ENCODE measurements at places on chromosomes 16 and 17.

- no peak for ATAC-seq
These were observed 55.4 kb downstream of the SOCS1 start for GRCh38 chr16:11200592-11200991.

DNA sequence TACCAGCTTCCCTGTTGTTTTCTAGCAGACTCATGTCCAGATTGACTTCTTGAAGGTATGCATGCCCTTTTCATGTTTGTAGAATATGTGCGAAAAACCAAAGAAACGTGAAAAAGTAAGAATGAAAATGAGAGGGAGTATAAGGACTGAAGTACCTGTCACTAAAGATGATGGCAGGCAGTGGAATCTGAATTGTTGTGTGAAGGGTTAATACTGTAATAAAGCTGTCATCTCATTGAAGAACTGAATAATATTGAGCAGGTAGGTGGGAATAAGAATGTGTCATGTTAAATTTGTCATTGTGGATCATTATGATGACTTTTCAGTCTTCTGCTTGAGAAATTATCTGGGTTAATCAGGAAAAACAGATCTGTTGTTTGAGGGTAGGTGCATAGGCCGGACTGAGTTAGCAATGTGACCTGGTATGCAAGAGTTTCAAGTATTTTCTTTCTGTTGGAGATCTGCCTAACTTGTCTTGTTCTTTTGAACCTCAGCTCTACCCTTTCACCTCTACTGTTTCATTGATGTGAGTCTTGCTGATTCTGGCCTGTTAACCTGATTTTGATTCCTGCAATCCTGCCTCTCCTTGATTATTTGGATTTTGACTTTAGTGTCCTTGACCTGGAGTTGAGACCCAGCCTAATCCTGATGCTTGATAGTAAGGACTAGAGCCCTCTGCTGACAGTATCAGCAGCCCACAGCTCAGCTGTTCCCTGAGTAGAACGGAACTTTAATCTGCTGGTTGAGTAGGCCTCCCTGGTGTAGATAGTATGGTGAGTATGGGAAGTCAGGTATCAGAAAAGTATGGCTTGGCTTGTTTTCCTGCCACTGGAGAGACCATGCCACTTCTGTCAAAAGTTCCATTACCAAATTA, 64.6 kb downstream of the MAP2K4 start:
- ATAC-seq: no peak

- ATAC-seq: no peak
These were observed 57.7 kb downstream of the DNAH3 start for GRCh38 chr16:21092951-21093350.

- ATAC-seq: no peak
These were observed 226.5 kb downstream of the SLC39A11 start for GRCh38 chr17:72865954-72866353.

- ATAC-seq: no peak
These were observed 143.7 kb downstream of the CDH8 start for GRCh38 chr16:61892531-61892930.

DNA sequence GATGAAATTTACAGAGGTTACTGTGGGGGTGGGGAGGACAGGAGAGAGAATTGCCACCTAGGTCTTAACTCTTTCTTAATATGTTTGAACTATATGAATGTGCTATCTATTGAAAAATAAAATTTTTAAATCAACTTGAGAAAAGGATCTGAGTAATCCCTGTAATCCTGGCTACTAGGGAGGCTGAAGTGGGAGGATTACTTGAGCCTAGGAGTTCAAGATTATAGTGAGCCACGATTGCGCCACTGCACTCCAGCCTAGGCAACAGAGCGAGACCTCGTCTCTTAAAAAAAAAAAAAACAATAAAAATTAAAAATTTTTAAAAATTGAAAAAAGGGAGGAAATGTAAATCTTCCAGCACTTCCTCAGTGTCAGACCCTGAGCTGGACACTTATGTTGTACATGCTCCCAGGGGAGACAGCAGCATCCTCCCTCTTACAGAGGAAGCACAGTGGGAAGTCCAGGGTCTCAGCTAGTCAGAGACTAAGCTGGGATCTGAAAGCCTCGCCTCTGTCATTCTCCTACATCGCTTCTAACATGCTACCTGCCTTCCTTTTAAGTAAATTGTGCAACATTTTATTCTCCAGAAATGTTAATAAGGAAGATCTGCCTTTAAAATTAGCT, 21.9 kb downstream of the PMM2 start:
- ATAC-seq: no peak

DNA sequence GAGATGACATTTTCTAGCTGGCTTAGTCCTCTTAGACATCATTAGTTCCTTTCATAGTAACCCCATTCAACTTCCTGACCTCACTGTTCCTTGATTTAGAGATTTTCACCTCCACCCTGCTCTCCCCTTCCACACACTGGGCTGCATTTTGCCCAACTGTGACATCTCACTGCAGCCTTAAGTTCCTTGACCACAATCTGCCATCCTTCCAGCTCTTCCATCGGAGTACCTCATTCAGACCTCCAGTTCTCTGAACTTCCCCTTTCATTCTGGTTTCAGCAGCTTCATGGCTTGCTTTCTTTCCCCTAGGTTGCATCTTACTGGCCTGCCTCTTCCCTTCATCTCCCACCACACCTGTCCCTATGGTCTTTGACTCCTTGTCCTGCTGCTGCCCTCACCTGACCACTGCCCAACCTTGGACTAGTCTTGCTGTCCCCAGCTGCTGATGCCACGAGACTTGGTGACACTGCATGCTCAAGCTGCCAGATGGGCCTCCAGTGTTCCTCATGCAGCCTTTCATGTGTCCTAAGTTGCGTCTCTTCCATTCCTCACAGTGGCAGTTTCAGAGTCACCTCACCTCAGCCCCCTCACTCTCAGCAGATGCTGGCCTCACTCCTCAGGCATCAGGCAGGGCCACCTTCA, 40.8 kb downstream of the NUP88 start:
- ATAC-seq: no peak

DNA sequence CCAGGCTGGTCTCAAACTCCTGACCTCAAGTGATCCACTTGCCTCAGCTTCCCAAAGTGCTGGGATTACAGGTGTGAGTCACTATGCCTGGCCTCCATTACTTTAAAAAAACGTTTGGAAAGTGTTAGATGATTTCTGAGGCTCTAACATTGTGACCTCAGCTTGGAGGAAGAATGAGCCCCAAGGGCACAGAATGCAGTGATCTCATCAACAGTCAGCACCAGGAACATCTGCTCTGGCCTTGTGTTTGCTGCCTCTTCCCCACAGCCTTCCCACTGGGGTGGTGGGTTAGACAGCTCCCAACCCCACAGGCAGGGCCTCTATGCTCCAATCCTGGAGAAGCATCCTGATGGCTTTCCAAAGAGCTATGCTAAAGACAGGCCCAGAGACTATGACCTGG, 37.7 kb upstream of the SREBF1 start:
- no peak for ATAC-seq

DNA sequence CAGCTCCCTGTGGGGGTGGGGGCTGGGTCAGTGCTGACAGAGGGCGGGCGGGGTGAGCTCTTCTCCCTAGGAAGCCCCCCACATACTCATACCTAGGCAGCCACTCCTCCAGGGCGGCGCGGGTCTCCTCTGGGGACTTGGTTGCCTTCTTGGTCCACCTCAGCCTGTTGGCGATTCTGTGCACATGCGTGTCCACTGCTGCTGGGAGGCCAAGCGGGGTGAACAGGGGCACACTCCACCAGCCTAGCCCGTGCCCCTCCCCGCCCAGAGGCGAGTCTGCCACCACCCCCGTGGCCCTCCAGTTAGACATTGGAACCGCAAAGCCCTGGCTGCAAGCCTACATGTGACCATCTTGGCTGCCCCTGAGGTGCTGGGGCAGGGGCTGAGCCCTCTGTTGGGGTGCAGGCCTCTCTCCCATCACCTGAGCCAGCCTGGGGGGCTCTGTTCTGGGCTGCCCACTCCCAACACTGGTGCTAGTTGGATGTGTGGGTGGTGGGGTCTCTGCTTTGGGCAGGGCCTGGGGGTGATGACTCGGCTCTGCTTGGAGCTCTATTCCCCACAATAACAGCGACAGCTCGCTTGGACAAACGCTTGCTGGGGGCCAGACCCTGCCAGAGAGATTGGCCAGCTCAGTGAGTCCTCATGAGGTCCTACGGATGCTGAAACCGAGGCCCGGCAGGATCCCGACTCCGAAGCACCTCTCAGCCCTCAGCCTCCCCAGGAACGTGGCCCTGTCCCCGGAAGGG, 7.4 kb downstream of the NTHL1 start:
- ATAC-seq: no peak

- no peak for ATAC-seq
These were observed at the start of gene RRAD for GRCh38 chr16:66925322-66925840. TSS of gene RRAD (minus strand) at chr16:66925535. CDS start at chr16:66925179, 356 bp downstream.

- ATAC-seq: no peak
These were observed 1.7 kb downstream of the CORO1A start for GRCh38 chr16:30184891-30185682.

DNA sequence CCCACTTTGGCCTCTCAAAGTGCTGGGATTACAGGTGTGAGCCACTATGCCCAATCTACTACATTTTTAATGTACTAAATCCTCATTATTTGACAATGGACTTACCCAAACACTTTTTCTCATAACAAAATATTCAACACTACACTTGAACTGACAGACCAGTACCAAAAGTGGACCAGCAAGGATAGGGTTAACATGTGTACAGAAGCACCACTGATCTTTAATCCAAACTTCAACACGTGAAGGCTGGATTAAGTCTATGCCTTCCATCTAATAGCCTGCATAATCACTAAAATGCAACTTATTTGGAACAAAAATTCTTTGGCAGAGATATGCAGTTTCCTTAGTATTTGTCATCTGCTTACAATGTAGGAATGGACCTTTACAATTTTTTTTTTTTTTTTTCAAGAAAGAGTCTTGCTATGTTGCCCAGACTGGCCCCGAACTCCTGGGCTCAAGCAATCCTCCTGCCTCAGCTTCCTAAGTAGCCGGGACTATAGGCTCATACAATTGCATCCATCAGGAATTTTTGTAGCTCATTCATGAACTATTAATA, 60.0 kb upstream of the BCAR1 start:
- peak; percentile 66 for ATAC-seq

- no peak for ATAC-seq
These were observed 3.6 kb downstream of the KRT17 start for GRCh38 chr17:41620583-41621434.

DNA sequence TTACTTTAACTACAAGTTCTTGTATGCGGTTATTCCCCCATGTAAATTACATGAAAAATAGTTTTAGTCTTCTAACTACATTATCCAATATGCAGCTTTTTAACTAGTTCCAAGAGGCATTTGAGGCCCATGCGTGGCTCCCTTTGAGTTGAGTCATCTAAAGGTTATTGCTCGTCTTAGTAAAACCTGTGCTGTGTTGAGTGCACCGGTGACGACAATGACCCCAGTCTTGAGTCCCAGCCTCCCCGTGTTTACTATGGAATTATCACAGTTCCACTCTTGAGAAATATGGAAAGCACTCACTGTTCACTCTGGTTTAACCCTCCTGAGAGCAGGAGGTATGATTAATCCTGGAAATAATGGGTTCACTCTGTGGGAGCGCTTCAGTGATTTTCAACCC, 119.2 kb downstream of the PITPNC1 start:
- ATAC-seq: no peak

- peak; percentile 94 for ATAC-seq
These were observed 30.6 kb downstream of the METRNL start for GRCh38 chr17:83109793-83110645.

GRCh38 chr16:51524555-51525373, 373.7 kb upstream of the SALL1 start:
- peak; percentile 75 for ATAC-seq

- ATAC-seq: peak; percentile 4
These were observed 34.5 kb downstream of the FAM222B start for GRCh38 chr17:28807925-28808634.

- no peak for ATAC-seq
These were observed 88.7 kb upstream of the CCL2 start for GRCh38 chr17:34166352-34166751.

GRCh38 chr17:30550512-30551273, 73.5 kb downstream of the GOSR1 start:
- ATAC-seq: no peak

DNA sequence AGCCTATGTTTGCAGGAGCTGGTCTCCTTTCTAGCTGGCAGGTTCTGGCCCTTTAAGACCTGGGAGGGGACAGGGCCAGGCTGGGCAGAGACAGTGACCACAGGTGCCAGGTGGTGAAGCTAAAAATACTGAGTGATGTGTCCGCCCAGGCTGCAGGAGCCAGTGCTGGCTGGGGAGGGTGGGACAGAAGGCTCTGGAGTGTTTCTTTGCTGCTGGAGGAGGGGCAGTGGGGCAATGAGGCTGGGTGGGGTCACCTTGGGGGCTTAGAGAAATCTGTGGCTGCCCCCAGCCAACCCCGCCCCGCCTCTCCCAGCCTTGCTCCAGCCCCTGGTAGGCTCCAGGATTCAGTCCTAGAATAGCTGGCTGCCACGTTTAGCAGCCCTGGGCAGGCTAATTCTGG, 30.4 kb upstream of the SBK1 start:
- ATAC-seq: no peak

DNA sequence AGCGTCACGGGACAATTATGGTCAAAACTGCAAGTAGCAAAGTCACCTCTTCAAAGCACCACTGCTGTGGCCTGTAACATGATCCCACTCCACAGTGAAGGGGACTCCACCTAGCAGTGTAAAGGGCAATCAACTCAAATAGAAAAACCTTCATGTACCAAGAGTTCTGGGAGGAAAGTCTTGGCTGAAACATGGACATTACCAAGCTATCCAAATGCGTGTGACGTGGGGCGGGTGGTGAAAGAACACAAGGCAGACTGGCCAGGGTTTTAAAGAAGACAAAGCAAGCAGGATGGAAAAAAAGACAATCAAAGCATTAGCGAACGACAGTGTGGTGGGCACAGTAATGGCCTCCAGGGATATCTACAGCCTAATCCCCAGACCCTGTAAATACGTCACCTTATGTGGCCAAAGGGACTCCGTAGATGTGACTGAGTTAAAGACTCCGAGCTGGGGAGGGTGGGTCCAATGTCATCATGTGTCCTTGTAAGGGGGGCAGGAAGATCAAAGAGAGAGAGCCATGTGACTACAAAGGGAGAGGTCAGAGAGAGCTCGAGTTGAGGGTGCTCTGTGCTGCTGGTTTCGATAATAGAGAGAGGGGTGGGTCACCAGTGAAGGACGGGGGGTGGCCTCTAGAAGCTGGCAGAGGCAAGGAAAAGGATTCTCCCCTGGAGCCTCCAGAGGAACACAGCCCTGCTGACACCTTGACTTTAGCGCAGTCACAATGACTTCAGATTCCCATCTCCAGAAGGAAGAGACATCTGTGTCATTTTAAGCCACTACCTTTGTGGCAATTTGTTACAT, 6.0 kb downstream of the HSDL1 start:
- no peak for ATAC-seq

- ATAC-seq: peak; percentile 82
These were observed 1425.1 kb upstream of the CDH8 start for GRCh38 chr16:63461248-63461841.
